Small intestine (tissue), 16 donors: ENCODE measurements at places on chromosomes 2 and 18.

- no peak for DNase-seq
Observed at GRCh38 chr2:178005756-178006155, 66.8 kb downstream of the PDE11A start.

GRCh38 chr2:69013142-69013839 is at the start of gene ANTXR1:
Gene ANTXR1 (plus strand): TSS chr2:69013179. CDS start chr2:69013500, 321 bp downstream.
- peak; percentile 52 for DNase-seq

DNA sequence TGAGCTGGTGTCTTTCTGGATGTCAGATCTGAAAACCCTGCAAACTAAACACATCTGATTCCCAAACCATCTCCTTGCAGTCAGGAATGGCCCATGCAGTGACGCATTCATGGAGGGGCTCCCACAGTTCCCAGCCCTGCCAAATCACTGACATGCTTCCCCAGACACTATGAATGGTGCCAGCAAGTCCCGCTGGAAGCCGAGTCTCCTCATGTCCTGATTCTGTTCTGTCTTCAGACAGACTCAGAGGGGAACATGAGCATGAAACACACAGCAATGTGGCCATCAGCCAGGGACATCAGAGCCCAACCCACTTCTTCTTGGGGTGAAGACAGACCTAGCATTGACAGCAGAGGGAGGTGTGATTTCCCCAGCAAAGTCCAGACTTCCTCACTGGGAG is 83.7 kb downstream of the TTC32 start:
- DNase-seq: no peak

GRCh38 chr2:3641181-3641580 is 16.8 kb upstream of the ALLC start:
- DNase-seq: no peak

- DNase-seq: no peak
Observed at GRCh38 chr18:56309104-56309503, 329.3 kb downstream of the TXNL1 start.

DNA sequence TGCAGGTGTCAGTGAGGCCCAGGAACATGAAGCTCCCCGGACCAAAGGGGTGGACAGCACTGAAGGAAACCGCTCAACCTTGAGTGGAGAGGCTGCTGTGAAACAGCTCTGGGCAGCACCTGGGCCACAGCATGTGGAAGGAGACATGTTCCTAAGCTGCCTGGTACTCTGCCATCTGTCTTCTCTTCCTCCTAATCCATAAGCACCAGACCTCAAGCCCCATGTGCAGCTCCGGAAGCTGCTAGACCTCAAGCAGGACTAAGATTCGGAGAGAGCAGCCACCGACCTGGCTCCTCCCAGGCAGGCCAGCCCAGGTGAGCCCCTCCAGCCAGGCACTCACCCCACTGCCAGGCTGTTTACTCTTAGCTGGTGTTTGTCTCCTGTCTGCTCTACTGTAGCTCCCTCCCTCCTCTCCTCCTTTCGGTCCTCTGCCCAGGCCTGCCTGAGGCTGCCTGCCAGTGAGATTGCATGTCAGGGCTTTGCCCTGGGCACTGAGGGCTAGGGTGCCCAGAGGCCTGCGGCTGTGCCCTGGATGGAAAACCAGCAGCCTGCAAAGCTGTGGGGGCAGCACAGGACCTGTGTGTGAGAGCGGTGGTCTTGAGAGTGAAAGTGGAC is 53.7 kb downstream of the BCL11A start:
- no peak for DNase-seq

DNA sequence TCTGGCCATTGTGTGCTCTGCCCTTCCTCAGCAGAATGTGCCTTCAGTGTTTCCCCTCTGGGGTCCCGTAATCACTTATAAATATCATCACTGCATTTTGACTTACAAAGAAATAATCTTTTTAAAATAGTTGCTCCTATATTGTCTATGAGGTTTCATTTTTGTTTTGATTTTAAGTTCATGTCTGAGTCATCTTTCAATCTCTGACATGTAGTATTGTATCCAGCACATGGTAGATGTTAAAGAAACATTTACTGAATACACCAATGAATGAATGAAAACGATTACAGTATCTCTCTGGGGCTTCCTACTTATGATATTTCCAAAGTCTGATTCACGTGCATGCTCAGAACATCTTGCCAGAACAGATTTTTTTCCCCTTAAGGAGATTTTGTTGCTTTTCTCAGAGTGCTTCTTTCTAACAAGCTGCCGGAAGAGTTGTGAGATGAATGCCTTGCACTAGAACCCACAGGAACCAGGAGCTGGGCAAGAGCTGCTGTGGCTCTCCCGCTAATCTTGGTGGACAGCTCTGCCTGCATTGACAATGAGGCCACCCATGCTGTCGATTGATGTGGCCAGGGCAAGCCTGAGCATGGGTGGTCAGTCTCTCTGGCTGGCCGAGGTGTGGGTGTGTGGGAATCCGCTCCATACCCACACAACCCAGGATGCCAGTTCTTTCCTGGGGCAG is 199.4 kb downstream of the CYRIA start:
- DNase-seq: no peak

GRCh38 chr2:164700390-164700789 is 79.1 kb upstream of the GRB14 start:
- no peak for DNase-seq

DNA sequence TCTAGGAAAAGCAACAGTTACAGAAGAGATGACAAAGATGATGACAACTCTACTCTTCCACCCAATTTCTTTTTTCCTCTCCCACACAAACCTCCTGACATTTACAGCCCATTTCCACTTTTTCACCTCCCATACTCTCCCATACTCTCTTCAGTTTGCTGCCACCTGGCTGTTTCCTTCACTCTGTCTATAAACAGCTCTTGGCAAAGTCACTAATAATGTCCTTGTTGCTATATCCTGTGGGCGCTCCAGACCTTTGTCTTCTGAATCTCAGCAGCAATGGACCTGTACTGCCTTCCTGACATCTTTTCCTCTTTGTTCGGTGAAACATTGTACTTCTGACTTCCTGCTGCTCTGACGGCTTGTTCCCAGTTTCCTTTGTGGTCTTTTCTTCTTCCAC is 60.7 kb upstream of the CAVIN2 start:
- no peak for DNase-seq

DNA sequence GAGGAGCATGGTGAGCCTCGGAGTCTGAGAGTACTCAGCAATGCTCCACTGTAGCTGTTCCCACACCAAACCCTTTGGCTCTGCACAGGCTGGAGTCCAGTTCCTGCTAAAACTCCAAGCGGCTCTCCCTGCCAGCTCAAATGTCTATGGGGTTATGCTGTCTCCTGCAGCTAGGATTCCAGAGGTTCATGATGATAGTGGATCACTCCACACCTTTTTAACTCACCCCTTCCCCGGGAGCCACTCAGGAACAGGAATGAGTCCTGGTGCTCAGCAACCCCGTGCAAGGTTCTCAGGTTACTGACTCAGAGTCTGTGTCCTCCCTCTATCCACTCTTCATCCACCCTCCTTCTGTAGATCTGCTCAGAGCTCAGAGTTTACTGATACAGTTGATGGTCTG is 410.0 kb downstream of the CDH19 start:
- no peak for DNase-seq

DNA sequence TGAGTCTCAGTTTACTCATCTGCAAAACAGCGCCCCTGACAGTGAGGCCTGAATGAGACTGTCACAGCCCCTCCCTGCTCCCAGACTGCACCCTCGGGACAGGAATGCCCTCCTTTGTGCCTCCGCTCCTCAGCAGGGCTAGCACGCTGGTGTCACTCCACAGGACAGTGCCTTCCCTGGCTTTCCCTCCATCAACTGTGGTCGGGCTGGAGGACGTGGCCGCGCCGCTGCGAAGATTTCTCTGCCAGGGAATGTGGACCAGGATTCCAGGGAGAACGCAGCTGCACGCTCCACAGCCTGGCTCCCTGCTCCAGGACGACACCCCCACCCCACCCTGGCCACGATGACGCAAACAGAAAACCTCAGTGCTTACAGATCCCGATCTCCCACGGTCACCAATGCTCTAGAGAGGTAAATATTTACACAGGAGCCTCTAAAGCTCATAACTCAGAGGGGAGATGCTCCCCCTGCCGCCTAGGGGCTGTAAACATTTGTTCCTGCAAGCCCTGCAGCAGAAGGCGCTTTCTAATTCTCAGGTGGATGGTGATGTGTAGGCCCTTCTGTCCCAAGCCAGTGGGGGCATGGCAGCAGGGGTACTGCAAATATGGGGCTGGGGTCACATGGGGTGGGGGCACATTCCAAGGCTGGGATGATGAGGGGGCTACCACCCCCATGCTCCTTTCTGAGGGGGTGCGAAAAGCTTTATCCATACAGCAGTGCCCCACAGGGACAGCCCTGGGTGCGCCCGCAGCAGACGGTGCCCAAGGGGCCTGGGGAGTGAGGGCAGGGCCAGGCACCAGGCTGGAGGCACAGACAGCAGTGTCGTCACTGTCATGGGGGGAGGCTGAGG is 12.4 kb downstream of the HS6ST1 start:
- no peak for DNase-seq

DNA sequence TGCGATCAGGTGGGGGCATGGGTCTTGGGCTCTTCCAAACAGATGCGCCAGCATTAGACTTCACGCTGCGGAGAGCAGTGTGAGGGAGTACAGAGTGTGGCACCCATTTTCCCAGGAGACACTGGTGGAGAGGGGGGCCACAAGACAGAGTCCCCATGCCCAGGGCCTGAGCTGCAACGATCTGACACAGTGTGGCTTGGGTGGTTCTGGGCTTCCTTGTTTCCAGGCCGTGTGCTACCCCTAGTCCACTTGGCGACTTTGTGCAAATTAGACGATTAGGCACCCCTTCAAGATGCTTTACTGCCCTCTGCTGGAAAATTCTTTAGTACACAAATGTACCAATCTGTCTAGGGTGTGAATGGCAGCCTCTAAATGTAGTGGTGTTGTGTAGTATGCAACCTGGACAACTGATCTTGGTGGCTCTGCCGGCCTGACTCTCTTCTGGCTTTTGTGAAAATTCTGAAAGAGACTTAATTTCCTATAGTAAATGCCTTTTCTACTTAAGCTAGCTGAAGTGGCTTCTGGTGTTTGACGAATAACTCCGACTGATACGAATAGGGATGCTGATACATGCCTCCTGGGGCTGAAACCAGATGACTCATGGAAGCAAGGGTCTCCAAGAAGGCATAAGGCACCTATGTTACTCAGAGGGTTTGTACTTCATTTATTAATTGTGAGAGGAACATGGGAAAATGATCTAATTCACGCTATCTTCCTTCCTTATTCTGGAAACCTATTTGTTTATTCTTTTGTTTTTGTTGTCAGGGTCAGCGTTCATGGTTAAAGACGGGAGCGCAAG is 92.3 kb upstream of the SMAD2 start:
- DNase-seq: peak; percentile 70

GRCh38 chr2:240586919-240587800 is 626 bp downstream of the CAPN10 start:
- DNase-seq: peak; percentile 60

DNA sequence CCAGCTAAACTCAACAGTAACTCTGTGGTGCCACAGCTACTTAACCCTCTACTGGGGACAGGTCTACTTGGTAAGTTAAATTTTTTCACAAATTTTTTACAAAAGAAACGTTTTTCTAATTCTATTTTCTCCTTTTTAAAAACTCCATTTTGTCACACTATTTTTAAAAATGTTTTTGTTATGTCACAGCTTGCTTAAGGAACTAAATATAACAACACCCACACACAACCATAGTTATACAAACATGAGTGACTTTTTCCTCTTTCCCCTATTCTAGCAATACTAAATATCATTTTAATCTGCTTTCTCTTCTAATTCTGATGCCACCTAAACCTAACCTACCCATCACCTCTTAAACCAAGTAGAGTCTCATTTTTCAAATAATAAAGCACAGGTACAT is 160.5 kb upstream of the EPC2 start:
- no peak for DNase-seq

DNA sequence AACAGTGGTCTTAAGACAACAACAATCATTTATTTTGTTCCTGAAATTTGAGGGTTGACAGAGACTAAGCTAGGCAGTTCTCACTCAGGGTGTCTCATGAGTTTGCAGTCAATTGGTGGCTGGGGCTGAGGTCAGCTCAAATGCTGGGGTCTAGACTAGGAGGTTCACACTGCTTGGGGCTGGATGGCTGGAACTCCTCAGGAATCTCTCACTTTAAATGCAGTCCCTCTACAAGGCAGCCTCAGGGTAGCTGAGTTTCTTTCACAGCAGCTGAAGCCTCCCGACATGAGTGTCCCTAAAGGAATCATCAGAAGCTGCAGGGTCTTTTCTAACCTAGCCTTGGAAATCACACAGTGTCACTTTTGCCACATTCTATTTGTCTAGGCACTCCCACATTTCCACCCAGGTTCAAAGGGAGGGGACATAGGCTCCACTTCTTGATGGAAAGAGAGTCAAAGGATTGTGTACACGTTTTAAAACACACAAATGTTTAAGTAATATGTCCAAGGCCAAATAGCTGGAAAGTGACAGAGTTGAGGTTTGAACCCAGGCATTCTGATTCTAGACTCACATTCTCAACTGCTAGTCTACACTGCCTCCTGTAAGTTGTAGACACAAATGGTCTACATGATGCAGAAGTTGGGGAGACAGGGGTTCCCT is 133.8 kb downstream of the ZFP36L2 start:
- no peak for DNase-seq

GRCh38 chr2:127231130-127231865 is 11.2 kb upstream of the CYP27C1 start:
- no peak for DNase-seq

GRCh38 chr2:31581124-31581795 is 522 bp upstream of the SRD5A2 start:
- no peak for DNase-seq

- no peak for DNase-seq
Observed at GRCh38 chr18:23809415-23809814, 120.2 kb downstream of the LAMA3 start.

GRCh38 chr2:119429225-119429981 is 2.3 kb upstream of the TMEM37 start:
- DNase-seq: peak; percentile 50

DNA sequence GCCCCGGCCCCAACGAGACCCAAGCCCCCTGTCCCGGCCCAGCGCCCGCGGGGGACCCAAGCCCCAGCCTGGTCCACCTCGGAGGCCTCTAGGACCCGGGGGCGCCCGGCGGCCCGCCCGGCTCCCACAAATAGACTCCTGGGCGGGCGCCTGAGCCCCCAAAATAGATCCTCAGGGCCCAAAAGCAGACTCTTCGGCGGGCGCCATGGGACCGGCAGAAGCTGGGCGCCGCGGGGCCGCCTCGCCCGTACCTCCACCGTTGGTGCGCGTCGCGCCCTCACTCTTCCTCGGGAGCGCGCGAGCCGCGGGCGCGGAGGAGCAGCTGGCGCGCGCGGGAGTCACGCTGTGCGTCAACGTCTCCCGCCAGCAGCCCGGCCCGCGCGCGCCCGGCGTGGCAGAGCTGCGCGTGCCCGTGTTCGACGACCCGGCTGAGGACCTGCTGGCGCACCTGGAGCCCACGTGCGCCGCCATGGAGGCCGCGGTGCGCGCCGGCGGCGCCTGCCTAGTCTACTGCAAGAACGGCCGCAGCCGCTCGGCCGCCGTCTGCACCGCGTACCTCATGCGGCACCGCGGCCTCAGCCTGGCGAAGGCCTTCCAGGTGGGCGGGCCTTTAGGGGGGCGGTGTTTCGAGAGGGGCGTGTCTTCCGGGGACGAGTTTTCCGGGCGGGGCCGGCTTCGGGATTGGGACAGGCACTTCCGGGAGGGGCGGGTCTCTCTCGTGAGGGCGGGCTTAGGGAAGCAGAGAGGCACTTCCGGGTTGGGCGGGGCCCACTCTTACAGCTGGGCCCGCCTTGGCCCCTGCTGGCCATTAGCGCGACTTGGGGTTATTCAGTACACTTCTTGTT is 545 bp downstream of the DUSP28 start:
- DNase-seq: peak; percentile 99

- DNase-seq: no peak
Observed at GRCh38 chr2:64632835-64633819, 20.6 kb downstream of the SERTAD2 start.
